ENCODE measurements at places on chromosomes 7 and 10. TPM values are rescaled to one million over a fixed set of nuclear protein-coding genes. Genes with fewer than 3 reads are reported as not detected.

NPFFR1 gene
- total RNA-seq = 0.05 TPM

TMEM176A gene
- total RNA-seq = 11.0 TPM

FAM180A gene
- total RNA-seq = 0.05 TPM

CCZ1B gene
- 132 TPM for total RNA-seq

SFRP4 gene
- total RNA-seq = 0.80 TPM

IL6 gene
- 0.24 TPM for total RNA-seq

AIFM2 gene
- total RNA-seq = 1.5 TPM

IQUB gene
- total RNA-seq = 0.14 TPM

AASS gene
- 2.5 TPM for total RNA-seq

SUN3 gene
- total RNA-seq = 1.1 TPM

MAP3K8 gene
- total RNA-seq = 7.5 TPM

PRKG1 gene
- total RNA-seq = 7.4 TPM
